Thoracic aorta (tissue), 2 donors: ENCODE measurements at places on chromosomes 6 and 20.

DNA sequence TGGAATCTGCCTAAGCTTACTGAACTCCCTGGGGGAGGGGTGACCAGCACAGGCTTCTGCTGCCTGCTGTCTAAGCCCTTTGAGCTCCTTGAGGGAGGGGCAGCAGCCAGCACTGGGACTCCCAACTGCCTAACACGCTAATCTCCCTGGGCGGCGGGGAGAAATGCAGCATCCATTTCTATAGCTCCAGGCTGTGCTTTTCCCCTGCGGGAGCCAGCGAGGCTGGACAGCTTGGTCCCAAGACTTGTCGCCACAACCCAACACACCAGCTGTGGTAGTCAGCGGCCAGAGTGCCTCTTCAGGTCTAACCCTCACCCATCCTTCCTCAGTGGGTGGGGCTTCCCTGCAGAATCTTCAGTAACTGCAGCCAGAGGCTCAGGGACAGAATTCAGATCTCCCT lies 64.6 kb downstream of the VGLL2 start:
- no peak for DNase-seq

- DNase-seq = no peak
These were observed 91.1 kb downstream of the UST start for GRCh38 chr6:148837941-148838340.

DNA sequence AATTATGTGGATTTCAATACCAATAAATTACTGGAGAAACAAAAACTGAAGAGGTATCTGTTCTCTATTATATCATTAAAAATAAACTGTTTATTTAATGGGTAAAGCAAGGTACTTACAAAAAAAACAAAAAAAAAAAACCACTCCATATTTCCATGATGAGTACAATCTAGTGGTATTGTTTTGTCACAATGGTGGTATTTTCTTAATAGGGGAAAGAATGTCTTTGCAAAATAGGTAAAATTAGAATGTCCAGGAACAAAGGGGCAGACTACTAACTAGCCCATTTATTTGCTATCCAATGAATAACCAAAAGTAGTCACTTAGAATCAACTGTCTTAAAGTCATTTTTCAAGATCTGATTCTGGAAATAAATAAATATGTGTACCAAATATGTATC lies 92.0 kb downstream of the ARHGAP18 start:
- no peak for DNase-seq

DNA sequence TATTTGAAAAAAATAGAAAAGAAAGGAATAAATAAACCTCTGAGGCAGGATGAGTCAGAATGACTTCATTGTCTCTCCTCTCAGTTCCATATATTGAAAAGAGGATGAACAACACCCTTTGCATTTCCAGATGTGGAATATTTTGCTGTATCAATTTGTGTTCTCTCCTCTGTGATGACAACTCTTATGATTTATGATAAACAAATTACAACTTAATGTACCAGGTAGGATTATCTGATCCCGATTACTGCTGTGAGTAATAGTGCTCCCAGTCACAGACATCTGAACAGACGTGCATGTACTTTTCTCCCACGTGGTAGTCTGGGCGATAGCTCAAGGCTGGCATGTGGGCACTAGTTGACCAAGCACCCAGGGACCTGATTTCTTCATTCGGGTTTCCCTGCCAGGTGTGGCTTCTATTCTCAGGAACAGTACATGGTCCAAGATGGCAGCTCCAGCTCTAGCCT lies 142.1 kb upstream of the SULF2 start:
- no peak for DNase-seq

GRCh38 chr6:161053103-161053502 lies 61.5 kb downstream of the MAP3K4 start:
- DNase-seq = no peak

DNA sequence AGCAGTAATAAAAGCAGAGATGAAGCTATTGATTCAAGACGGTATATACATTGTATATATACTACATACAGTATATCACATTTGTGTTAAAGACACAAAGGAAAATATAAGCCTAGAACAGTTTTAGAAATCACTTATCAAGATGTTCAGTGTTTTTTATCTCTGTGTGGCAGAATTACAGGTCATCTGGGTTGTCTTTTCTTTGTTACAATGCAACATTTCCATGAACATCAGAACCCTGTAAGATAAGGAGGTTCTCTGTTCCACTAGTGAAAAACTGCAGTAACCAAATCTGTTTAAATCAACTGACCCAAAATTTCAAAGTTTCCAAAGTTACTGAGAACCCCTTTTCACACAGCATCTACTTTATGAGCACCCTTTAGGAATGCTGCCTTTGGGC lies 42.2 kb downstream of the B4GALT5 start:
- DNase-seq = no peak

- no peak for DNase-seq
These were observed 68.9 kb downstream of the TULP4 start for GRCh38 chr6:158381214-158381613.

- DNase-seq = no peak
These were observed 106.4 kb upstream of the PRSS16 start for GRCh38 chr6:27140999-27141528.

- DNase-seq = no peak
These were observed 129.5 kb upstream of the SSTR4 start for GRCh38 chr20:22905658-22906057.

- DNase-seq = no peak
These were observed 10.8 kb upstream of the TAAR1 start for GRCh38 chr6:132669690-132670291.

DNA sequence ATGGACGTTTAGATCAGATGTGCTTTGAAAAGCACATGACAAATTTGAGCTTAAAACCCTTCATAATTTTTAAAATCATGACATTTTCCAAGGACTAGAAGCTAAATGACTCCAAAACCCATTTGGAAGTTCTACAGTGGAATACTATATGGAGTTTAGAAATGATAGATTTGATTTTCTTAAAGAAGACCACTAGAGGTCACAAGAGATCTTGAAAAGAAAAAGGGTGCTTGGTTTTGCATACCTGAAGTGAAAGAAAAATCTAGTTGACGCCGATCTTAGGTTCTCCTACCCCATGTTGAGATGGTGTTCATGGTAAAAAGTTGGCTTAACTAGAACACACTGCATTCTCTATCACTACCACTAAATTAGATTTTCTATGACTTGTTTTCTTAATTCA lies 31.5 kb downstream of the CFAP61 start:
- DNase-seq = no peak

DNA sequence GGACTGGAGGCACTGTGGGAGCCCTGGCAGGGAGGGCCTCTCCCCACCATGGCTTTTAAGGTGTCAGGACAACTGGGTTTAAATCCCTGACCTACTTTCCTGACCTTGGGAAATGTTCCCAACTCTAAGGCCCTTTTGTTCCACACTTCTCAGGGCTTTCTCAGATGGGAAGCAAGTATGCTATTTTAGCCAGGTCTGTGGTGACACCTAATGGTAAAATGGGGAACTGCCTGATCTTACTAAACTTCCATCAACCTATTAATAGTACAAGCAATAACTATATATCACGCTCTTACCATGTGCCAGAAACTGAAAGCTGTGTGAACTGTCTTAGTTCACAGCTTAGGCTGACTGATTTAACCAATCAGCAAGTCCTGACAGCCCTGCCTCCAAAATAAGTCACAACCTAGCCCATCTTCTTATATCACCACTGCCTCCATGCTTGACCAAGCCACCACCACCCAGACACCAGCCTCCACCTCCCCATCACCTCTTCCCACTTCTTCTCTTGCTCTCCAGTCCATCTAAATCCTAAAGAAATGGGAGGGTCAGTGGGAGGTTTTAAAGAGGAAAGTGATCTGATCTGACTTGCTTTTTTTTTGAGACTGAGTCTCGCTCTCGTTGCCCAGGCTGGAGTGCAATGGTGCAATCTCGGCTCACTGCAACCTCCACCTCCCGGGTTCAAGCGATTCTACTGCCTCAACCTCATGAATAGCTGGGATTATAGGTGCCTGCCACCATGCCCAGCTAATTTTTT lies 6.9 kb upstream of the BLCAP start:
- no peak for DNase-seq

- peak; percentile 60 for DNase-seq
These were observed 824 bp upstream of the TBCC start for GRCh38 chr6:42746463-42747391.

- no peak for DNase-seq
These were observed 11.3 kb downstream of the NT5E start for GRCh38 chr6:85460921-85461797.

- DNase-seq = no peak
These were observed 41.5 kb upstream of the SRF start for GRCh38 chr6:43129434-43130194.

DNA sequence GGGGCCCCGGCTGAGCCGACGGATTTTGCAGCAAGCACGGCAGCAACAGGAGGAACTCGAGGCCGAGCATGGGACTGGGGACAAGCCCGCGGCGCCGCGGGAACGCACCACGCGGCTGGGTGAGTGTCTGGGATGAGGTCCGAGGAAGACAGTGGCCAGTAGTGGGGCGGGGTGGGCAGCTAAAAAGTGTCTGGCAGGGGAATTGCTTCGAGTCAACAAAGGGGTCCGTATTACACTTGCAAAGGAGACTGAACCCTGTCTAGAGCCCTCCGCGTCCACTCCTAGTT lies 356 bp downstream of the BYSL start:
- no peak for DNase-seq

DNA sequence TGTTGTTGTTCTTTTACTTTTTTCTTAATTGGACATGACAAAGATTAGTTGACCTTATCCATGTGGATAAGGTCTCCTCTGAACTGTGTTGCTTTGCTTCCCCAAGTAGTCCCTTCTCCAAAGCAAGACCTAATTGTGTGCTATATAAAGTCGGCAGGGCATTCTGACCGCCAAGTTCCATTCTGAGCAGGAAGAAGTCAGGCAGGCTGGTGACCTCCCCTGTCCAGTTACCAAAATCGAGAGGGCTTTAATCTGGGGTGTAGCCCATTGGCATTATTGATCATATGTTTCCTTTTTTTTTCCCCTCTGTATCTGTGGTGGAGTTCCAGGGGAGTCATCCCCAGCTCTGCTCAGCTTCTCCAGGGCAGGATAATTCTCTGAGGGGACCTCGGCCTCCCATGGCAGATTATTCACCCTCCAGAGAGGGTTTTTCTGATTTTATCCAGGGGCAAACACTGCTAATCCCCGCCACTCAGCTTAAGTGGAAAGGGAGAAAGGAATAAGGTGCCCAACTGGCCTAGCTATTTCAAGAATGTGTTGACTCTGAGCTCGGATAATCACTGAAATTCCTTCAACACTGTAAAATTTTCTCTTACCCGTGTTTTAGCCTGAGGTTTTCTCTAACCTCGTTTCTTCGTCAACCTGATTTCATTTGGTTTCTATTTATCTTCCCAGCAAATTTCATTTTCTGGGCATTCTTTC lies 71.8 kb upstream of the L3MBTL3 start:
- DNase-seq = no peak

DNA sequence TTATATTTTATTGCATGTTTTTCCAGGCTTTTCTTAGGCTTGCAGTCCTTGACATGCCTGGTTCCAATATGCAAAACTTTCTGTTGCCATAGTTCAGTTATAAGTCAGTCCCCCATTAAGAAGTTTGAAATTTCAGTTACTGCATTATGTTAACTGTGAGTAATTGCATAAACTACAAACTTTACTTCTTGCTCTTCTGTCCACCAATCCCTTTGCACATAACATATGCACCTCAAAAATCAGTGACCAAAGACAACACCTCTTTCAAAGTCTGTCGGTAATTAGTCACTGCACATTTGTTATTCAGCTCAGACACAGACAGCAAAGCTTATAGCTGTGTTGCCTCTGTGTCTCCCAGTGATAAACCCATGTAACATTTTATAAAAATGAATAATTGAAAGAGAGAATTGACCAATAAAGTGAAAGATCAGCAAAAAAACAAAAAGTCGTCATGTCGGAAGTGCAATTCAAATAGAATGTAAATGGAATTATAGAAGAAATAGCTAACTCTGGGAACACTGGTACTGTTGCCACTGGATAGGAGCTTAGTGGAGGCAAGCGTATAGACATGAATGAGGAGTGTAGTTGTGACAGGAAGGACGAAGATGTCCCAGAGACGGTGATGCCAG lies 50.3 kb upstream of the BTBD3 start:
- no peak for DNase-seq

DNA sequence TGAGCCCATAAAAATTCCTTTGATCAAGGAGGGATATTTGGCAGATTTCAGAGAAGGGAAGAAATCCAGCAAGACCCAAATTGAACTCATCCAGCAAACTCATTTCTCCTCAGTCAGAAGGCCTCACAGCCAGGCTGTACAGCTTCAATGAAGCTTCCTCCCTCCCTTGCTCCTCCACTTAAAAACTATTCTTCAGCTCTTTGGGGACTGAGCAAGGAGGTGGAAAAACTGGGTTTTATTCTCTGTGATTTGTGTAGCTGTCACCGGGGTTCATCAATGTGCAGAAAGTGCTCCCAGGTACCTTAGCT lies 158.7 kb upstream of the ZNF184 start:
- no peak for DNase-seq

DNA sequence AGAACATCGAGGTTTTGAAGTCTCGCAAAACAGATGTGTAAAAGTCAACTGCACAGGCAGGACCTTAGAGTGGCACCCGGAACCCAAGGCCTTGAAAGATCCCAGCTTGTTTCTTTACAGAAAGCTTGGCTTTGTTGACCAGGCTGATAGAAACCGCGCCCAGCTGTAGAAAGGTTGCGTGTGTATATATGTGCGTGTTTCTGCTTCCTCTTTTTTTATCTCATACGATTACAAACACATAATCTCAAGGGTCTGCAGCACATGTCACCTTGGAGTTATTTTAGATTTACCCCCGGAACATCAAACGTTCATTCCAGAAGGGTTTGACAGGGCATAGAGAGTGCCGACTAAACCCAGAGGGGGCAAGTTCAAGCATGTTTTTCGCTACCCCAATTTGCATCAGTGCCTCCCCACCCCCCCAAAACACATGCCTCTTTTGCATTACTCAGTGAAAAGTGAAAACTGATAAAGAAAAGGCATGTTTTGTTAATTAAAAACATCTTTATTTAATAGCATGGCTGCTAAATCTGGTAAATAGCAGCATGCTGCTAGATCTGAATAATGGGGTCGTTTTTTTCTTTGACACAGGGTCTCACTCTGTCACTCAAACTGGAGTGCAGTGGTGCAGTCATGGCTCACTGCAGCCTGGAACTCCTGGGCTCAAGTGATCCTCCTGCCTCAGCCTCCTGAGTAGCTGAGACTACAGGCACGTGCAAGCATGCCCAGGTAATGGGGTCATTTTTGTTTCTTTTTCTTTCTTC lies 33.2 kb upstream of the NCOA3 start:
- DNase-seq = no peak

DNA sequence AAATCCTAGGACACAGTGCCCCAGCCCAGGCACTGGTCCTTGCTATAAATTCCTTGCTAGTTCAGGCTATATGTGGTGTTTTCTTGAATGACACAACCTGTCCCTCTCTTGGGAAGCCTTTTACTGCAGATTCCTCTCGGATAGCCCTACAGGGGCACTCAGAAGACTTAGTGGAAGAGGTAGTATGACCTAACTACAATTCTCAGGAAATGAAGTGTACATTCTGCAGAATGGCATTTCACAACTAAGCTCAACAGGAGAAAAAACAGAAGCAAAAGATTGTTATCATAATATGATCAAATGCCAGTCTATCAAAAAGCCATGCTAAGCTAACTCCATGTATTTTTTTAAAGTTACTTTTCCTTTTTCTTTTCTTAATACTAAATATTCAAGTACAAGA lies 66.3 kb upstream of the FBXL4 start:
- DNase-seq = no peak

GRCh38 chr6:155115893-155116570 lies 120.9 kb downstream of the TIAM2 start:
- no peak for DNase-seq

GRCh38 chr20:2125474-2126112 lies 24.0 kb downstream of the STK35 start:
- no peak for DNase-seq
